ENCODE measurements at places on chromosomes 3 and 15.

- no peak for DNase-seq
Observed at GRCh38 chr3:141448606-141449220, 38.1 kb upstream of the RASA2 start.

GRCh38 chr15:62059108-62059815 is 985 bp downstream of the VPS13C start:
- DNase-seq, result no peak

DNA sequence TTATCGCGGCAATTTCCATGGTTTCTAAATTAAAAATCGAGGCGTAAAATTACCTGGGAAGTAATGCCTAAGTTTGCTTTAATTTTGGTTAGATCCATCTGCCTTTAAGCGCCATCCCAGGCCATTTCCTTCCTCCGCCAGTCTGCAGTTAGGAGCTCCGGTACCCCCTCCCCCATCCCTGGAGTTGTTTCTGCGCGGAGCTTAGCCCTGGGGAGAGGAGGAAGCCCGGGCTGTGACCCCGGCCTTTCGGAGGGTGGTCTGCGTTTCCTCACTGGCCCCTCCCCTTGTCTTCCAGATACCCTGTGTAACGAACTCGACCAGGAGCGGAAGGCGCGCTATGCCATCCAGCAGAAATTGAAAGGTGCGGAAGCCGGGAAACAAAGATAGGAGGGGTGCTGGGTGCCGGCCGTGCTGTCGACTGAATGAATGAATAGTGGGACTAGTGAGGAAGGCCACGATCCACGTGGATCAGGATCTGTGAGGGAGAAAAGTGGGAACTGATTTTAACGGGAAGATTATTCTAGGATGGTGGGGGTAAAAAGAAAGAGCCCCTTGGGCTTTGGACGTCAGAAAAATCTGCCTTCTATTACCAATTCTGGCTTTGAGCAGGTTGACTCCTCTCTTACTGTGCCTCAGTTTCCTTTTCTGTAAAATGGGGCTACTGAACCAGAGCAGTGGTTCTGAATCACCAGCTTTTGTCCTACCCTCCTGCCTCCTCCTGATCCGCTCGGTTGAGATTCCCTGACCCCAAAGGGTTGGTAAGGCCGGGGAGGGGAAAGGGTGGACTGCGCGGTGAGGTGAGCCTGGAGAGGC is 6.7 kb downstream of the RNU6-1 start:
- no peak for DNase-seq

GRCh38 chr15:90042356-90042755 is 41.2 kb downstream of the ZNF710 start:
- DNase-seq, result no peak

- DNase-seq, result no peak
Observed at GRCh38 chr3:122581622-122582021, 4.2 kb downstream of the PARP15 start.

DNA sequence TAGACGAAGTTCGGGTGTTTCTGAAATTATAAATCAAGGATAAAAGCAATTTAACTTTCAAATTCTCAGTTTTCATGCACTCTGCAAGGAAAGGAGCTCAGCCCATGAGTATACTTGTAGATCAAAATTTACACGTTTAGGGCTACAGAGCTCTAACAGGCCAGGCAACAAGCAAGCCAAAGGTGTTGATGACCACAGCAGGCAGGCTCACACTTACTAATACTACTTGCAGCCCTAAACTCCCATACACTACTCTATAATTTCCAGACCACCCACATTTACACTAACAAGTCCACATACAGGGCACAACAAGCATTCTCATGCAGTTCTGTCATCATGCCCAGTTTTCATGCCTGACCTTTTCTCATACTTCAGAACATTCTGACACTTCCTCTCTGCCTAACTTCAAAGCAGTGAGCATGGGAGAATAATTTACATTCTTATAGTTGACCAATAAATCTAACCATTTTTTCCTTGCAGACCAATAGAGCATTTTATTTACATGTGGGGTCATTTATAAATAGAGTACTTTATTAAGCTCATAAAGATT is 124.7 kb upstream of the FRMD4B start:
- DNase-seq, result no peak

DNA sequence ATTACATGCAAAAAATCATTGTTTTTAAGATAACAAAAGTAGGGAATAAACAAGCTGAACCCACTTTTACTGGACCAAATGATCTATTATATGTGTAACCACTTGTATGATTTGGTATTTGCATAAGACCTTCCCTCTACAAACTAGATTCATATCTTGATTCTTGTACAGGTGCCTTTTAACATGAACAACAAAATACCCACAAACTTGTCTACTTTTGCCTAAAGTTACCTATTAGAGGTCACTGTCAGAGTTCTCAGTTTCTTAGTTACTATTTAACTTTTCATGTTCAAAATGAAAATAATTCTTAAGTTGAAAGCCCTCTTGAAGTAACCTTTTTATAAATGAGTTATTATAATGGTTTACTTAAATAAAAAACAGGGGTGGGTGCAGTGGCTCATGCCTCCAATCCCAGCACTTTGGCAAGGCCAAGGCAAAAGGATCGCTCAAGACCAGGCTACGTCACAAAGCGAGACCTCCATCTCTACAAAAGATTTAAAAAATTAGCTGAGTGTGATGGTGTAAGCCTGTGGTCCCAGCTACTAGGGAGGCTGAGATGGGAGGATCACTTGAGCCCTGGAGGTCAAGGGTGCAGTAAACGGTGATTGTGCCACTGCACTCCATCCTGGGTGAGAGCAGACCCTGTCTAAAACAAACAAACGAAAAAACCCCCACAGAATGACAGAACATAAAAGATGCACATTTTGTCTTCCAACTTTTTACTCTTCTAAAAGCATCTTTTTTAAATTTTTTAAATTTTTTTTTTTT is 16.0 kb downstream of the ACTR8 start:
- no peak for DNase-seq

GRCh38 chr15:63909819-63910437 is 76.2 kb upstream of the HERC1 start:
- no peak for DNase-seq

GRCh38 chr15:100909565-100909964 is 9.6 kb upstream of the LRRK1 start:
- DNase-seq, result no peak

DNA sequence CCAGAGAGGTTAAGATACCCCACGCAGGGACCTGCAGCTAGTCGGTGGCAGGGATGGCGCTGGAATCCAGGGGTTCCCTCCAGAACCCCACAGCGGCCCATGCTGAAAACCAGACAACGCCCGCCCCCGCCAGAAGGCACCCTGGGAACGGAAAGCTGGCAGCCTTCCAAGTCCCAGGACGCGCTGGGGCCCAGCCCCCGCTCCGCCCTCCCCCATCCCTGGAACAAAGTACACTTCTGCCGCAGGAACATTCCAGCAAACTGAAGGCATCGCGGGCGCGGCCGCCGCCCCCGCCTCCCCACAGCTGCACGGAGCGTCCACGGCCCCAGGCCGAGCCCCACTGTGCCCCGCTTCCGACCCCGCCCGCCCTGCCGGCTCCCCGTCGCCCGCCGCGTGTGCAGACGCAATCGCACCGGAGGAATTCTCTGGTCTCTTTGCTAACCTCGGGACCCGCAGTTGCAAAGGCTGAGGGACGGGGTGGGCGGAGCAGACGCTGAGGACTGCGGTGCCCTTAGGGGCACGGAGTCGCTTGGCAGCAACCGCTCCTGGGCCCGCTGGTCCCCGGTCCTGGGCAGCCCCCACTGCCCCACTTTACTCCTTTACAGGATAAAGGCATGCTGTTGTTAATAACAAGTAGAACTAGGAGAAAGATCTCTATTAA is 44.8 kb upstream of the RNU6-1 start:
- peak; percentile 54 for DNase-seq

DNA sequence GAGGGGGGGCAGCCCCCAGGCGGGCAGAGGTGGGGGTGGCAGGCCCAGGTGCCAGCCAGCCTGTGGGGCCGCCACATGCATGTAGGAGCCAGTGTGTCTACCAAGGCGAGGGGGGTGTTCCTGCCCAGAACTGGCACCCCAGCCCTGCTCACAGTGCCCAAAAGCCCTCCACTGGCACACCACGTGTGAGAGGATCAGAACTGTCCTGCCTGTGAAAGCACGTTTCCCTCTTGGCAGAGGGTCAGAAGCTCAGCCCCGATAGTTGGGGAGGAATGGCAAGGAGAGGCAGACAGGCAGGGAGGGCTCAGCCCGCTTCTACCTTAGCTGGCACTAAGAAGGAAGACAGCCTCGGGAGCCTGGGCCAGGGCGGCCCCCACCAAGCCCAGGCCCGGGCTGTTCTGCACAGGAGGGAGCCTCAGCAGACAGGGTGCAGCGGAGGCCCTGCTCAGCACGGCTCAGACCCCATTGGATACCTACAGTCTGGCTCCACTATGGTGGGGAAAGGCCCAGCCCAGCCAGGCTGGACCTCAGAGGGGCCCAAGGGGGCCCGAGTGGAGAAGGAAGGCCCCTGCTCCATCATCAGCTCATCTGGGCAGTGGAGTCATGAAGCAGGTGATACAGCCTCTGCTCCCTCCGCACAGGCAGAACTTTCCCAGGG is 84.8 kb upstream of the LINGO1 start:
- no peak for DNase-seq

GRCh38 chr3:88742674-88743507 is 364.5 kb upstream of the EPHA3 start:
- no peak for DNase-seq

GRCh38 chr3:66401675-66402491 is 98.9 kb downstream of the LRIG1 start:
- DNase-seq, result no peak

DNA sequence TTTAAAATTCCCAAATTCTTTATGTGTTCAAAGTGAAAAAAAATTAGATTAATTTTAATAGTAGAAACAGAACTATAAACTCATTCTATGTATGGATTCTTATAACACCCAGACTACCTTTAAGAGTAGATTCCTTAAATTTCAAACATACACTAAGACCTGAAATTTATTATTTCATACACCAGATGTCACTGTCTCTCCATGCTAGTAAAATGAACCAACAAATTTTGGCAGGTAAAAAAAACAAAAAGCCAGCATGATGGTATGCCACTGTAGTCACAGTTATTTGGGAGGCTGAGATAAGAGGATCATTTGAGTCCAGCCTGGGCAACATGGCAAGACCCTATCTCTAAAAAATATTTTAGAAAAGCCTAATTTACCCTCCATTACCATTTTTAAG is 461.3 kb upstream of the NAALADL2 start:
- no peak for DNase-seq

GRCh38 chr3:166957121-166957520 is 423.0 kb downstream of the ZBBX start:
- DNase-seq, result no peak

- no peak for DNase-seq
Observed at GRCh38 chr3:162769564-162769963, 1273.0 kb downstream of the OTOL1 start.

DNA sequence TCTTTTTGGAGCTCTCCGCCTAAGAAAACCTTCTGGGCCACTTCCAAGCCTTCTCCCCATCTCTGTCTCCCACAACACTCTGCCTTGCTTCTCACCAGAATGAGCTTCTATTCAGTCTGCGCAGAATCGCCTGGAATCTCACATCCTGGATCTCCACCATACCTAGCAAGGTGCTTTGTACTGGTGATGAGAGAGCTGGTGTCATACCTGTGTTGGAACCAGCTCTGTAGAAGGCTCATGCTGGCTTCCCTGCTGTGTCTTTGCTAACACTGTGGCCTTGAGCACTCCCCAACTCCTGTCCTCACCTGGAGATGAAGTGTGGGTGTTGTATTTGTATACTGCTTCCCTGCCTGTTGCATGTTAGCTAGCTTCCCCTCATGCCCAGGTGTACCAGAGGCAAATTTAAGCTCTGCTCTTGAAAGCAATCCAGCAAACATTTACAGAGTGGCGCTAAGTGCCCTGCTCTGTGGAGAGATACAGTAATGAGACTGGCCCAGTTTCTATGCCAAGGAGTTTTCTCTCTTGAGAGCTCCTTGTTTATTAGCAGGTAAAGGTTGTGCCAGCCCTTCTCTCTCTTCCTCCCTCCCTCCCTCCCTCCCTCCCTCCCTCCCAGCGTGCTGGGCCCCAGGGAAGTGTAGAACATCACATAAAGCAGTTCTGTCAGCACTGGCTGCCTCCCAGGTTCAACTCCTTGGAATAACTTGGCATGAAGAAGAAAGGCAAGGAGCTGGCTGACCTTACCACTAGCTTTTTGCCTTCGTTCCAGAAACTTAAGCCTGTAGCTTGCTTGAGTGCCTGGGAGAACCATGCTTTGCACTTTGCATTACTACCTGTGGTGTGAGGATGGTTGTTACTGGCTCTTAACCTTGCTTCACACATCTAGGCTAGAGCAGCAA is 54.9 kb downstream of the TRIM71 start:
- DNase-seq, result no peak

- DNase-seq, result no peak
Observed at GRCh38 chr3:127823426-127823857, 1.1 kb upstream of the MGLL start.

DNA sequence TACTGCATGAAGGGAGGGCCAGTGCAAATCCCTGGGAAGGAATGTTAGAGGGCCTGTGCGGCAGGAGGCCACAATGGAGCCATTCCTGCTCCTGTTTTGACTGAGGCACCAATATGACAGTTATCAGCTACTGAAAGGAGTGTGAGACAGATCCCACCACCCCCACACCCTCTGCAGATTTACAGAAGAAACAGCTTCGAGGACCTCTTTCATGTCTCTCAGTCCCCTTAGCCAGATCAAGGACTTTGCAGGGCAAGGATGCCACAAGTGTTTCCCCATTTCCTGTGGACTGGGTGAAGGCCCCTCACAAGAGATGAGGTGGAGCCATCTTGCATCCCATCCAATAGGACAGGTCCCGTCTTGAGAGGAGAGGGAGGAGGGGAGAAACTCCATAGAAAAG is 48.5 kb upstream of the RASGRP1 start:
- no peak for DNase-seq

GRCh38 chr15:38622304-38622703 is 57.7 kb upstream of the RASGRP1 start:
- DNase-seq, result no peak

DNA sequence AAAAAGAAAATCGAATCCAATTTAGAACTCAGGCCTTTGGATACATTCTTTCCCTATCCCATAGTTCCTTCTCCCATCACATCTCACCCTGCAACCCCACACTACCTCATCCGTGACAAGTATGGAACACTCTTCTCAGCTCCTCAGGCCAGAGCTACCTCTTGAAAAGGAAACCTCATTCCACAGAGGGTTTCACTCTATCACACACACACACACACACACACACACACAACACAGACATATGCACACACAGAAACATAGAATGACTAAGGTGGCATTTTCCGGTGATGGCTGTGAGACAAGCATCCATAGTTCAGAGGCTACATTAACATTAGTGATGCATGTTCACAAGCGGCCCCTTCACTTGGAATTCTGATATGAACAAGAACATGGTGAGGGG is 122.0 kb upstream of the HES1 start:
- DNase-seq, result no peak

- DNase-seq, result no peak
Observed at GRCh38 chr15:27589260-27589659, 509.9 kb downstream of the OCA2 start.

All from activated CD4-positive, alpha-beta T cell treated with anti-CD3 and anti-CD28 coated beads, Interleukin-2, amount 50 U/mL, for 1 hour (primary cell).